ENCODE measurements at places on chromosomes 5 and 9. TPM values are rescaled to one million over a fixed set of nuclear protein-coding genes. Genes with fewer than 3 reads are reported as not detected.

CARTPT gene
- 46.8 TPM for total RNA-seq

B4GALT1 gene
- total RNA-seq, result 55.0 TPM

LECT2 gene
- total RNA-seq, result not detected

N4BP3 gene
- 1.8 TPM for total RNA-seq

TMEM174 gene
- total RNA-seq, result not detected

CBY3 gene
- 0.11 TPM for total RNA-seq

CCL27 gene
- 0.38 TPM for total RNA-seq

DNA sequence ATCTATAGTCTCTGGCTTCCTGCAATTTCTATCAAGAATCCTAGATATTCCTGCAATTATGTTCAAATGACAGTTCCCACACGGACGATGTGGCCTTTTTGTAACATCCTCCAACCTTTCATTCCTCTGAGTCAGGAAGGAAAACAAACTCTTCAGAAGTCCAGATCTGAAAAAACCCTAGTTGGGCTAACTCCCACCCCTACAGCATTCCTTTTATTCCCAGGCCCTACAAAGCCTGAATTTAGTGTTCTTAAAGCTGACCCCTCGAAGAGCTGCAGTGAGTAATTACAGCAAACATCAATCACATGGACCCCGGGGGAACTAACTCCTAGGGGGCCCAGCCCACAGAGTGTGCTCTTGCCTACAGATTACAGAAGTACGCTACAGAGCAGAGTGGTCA is 99.7 kb downstream of the SERINC5 start:
- peak; percentile 12 for DNase-seq

GRCh38 chr5:121088341-121088740 is 624.2 kb downstream of the PRR16 start:
- DNase-seq, result no peak

DNA sequence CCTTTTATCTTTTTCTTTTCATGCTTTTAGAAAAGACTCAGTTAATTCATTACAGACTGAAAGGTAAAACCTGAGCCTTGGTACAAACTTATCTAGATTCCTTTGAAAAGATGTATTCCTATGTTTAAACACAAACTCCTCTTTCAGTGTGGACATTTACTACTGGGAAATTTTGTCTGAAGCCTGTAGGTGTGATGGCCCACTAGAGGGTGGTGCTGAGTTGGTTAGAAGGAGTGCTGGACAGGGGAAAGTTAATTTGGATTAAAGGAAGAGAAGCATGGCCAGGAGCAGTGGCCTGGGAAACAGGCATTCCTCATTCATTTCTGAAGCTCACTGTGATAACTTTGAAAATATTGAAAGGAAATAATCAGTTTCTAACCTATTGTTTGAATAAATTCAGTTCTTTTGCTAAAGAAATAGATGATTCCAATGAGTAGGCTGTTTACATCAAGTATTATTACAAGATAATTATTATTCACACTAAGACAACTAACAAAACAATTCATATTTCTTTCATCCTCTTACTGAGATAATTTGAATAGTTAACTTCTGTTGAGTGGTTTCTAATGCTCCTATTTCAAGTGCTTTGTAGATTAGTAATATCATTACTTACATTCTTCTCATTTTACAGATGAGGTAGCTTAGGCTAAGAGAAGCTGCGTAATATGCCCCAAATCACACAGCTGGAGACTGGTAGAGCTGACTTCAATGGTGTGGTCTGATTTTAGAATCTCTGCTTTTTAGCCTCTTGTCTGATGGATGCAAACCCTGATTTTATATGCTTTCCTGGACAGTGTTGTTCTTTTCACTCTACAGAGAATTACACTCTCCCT is 150.9 kb downstream of the ADGRV1 start:
- peak; percentile 57 for DNase-seq

GRCh38 chr9:91371894-91372293 is 10.2 kb upstream of the AUH start:
- no peak for DNase-seq

DNA sequence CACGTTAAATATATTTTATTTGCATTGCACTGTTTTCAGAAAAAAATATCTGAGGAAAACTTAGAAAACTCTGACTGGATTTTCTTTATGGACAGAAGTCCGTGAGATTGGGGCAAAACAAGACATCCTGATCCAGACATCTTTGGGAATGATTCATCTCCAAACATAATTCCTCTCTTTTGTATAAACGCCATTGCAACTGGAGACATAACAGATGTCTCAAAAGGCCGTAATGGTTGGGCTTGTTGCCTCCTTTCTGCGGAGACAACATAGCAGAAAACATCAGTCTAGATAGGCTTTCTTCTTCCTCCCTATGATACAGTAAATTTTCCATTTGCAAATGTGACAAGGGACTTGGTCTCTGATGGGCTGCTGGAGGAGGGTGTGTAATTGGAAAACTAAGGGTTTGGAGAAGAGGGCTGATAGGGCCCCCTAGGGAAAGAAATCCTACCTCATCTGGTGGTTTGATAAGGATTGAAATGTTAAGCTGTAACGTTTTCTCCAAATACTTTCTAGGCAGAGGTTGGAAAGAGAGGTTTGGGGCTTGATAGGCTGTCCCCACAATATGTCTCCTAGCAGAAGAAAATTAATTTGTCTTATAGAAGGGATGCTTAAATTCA is 631.5 kb upstream of the ST8SIA4 start:
- no peak for DNase-seq

- no peak for DNase-seq
These were observed 29.7 kb downstream of the CNOT6 start for GRCh38 chr5:180523629-180524466.

- no peak for DNase-seq
These were observed 420.4 kb upstream of the WWC1 start for GRCh38 chr5:167871091-167871490.

DNA sequence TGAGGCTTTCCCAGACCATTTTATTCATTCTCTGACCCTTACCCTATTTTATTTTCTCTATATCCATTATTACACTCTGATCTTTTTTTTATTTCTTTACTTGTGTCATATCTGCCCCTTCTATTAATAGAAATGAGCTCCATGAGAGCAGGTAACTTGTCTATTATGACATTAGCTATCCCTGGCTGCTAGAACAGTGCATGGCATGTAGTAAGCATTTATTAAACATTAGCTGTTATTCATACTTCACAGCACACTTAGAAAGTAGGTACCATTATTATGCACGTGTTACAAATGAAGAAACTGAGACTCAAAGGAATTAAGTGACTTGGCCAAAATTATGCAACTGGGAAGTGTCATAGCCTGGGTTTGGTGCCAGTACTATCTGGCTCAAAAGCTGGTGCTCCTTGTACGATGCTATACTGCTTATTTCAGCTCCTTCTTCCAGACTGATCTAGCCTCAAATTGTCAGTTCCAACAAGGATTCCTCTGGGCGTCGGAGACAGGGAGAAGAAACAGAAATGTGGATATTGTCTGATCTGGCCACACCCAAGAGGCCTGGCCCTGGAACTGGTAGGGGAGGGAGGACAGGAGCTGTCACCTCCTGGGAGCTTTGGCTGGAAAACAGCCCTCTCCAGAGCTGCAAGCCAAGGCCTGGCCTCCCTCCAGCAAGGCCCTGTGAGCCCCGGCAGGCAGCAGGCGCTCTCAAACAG is 10.8 kb upstream of the NIPAL4 start:
- peak; percentile 63 for DNase-seq

DNA sequence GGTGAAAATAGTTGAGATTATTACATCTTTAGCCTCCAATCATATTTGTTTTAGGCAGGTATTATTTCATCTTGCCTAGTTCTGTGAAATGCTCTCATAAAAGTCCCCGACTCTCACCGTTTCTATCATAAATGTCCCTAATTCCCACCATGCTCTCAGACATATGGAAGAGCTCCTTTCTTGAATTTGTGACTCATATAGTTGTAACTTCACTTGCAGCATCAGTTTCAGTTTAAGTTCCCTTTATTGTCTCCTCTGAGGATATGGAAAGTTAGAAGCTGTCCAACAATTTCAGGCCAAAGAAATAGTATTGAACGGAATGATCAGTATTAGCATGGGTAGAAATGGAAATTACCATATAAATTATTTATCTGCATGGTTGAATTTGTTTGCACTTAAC is 187.5 kb upstream of the NR4A3 start:
- DNase-seq, result no peak

DNA sequence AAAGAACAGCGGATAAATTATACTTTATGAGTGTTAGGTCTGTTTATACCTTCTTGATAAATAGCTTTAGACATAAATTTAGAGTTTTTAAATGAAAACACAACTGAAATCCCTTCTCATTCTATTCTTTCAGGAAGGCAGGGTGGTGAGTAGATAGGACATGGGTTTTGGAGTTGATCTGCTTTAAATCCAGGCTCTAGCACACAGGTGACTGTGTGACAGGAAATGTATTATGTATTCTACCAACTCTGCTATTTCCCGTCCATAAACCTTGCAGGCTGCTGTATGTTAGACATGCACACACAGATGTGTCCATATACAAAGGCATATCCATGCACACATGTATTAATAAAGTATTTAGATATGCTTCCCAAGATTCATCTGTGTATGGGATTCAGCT is 19.3 kb upstream of the CARTPT start:
- DNase-seq, result no peak

DNA sequence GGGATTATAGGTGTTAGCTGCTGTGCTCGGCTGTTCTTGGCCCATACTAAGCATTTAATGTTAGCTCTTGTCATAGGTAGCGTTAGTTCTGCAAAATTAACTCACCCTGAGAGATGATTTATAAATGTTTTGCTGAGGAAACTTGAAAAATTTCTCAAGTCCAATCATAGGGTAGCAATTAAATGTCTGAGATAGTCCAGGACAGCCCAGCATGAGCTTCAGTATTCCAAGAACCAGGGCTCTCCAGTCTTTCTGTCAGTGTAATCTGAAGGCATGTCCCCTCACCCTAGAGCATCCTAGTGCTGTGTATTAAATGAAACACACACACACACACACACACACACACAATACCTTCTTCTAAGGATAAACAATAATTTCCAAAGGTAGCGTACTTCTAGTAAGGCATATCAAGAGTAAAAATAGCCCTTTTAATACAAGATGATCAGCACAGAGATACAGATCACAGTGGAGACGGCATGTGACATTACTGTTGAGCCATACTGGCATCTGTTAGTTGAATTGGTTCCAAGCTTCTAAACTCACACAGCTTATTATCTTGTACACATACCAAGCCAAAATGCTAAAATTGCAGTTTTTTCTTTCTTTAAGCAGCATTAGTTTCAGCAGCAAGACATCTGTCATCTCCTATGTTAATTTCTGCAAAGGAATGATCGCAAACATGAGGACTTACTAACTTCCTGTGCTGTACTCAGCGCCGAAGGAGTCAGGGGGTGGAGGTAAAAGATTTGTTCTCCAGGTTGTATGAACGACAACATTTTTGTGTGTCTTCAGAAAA is 46.3 kb upstream of the JMY start:
- DNase-seq, result no peak

- no peak for DNase-seq
These were observed 58.8 kb downstream of the C6 start for GRCh38 chr5:41154491-41154890.

- DNase-seq, result no peak
These were observed 23.1 kb downstream of the NDUFS6 start for GRCh38 chr5:1824109-1824821.

DNA sequence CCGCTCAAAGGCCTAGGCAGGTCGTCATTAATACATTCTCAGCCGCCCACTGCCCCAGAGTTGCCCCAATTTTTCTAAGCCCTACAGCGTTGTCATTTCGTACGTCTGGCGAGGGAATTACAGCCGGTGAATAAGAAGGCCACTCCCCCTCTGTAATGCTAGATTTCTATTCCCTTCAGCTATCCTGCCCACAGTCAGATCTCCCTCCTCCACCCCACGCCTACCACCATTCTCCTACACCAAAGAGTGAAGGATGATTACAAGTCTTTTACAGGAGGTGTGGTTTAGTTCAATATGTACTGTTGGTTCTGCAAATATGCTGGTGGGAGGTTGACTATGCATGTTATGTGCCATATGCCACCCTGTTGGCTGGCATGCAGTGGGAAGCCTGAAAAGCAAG is 83.7 kb upstream of the SMIM15 start:
- DNase-seq, result no peak

- no peak for DNase-seq
These were observed 27.6 kb upstream of the TEX48 start for GRCh38 chr9:114709636-114710035.

GRCh38 chr9:126919193-126919592 is 4.6 kb downstream of the RALGPS1 start:
- DNase-seq, result no peak

DNA sequence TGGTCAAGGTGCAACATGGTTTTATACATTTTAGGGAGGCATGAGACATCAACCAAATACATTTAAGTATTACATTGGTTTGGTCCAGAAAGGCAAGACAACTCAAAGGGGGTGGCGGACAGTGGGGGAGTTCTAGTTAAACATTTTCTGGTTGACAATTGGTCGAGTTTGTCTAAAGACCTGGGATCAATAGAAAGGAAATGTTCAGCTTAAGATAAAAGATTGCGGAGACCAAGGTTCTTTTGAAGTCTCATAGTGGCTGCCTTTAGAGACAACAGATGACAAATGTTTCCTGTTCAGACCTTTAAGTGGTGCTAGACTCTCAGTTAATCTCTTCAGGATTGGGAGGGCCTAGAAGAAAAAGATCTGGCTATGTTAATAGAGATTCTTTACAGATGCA is 47.7 kb upstream of the TTC39B start:
- no peak for DNase-seq

All from adrenal gland (tissue), 19 donors.